ENCODE measurements at places on chromosomes 12 and 14.
A peak's percentile ranks its signal among the peaks of the same experiment; 100 is the strongest.

- no peak for DNase-seq
Observed at GRCh38 chr14:60265163-60265562, 16.1 kb downstream of the PPM1A start.

DNA sequence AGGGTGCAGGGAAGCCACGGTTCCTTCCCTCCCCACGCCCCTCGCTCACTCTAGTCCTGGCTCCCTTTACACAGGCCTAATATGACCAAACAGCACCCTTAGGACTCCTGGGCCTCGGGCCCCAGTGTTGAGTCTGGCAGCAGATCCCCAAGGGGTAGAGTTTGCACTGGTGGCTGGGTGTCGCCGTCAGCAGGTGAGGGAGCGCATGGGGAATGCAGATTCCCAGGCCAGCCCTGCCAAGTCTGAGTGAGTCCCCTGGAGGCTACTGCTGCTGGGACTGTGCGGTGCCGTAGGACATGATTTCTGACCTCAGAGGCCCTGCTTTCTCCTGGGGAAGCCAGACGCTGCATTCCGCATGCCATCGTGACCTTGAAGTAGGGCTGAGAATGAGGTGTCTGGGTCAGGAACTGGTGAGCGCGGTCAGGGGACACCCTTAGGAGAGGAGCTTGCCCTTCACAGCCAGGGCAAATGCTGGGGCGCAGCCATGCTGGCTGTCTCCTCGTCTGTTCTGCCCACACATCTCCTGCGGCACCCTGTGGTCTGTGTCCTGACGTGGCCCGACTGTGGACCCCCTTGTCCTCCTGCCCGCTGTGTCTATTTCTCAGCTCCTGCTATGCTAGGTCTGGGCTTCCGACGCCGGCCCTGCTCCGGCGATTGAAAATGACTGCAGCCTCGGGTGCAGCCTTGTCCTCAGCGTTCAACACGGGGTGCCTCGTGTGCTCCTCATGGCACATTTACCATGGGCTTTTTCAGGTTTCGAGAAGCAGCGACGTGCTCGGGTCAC lies 37.6 kb upstream of the PRMT8 start:
- DNase-seq: no peak

DNA sequence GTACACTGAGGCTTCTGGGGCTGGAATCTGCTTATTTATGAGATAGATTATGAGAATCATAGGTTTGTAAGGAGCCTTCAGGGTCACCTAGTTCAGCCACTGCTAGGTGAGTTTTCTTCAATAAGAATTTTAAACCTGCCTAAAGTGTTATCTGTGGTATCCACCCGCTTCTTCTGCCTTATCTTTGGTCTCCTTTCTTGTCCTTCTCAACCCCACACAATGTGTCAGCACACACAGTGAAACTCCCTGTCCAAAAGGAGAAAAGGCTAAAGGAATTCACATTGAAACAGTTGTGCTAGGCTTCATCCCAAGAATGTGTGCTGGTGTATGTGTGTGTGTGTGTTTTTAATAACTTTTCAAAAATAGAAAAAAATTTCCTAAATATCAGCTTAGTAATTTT lies 259.3 kb upstream of the BTG1 start:
- DNase-seq: no peak

DNA sequence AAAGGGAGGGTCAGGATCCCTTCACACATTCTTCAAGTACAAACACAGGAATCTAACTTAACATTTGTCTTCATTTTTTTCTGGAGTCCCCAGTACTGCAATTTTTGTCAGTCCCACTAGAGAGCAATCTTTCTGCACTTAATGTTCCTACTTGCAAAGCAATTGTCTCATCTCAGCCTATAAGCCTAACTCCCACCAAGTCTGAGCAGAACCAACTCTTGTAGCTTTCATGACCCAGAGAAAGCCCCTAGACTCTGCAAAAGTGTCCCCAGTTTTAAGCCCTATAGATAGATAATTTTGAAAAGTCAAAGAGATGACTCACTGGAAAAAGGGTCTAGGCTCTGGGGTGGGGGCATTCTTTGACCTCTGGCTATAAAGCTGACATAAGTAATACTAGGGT lies 1.8 kb upstream of the ZBTB39 start:
- peak; percentile 70 for DNase-seq

- no peak for DNase-seq
Observed at GRCh38 chr14:79571366-79571765, 639.9 kb downstream of the DIO2 start.

GRCh38 chr14:84527706-84528105 lies 1002.2 kb upstream of the FLRT2 start:
- DNase-seq: no peak

GRCh38 chr14:94816113-94816512 lies 46.2 kb upstream of the GSC start:
- DNase-seq: peak; percentile 4

GRCh38 chr12:123942911-123943648 lies 29.6 kb downstream of the CCDC92 start:
- no peak for DNase-seq

DNA sequence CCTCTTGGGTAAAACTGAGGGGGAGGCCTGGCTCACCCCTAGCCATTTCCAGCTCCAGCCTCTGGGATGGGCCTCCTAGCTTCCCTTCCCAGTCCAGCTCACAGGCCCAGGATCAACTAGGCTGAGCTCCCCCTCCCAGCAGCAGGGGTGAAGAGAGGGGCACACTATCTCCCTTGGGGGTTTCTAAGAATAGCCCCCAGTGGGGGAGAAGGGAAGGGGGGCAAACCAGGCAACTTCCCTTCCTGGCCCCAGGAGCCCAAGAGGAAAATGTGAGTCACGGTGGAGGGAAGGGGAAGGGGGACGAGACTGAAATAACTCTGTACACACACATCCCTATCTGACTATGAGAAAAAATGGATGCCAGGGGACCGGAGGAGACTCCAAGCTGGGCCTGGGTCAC lies 9.0 kb downstream of the ADCY6 start:
- peak; percentile 97 for DNase-seq

- no peak for DNase-seq
Observed at GRCh38 chr14:102708494-102708893, 68.8 kb upstream of the TRAF3 start.

GRCh38 chr12:68236421-68237059 lies 10.9 kb upstream of the IL26 start:
- DNase-seq: no peak

GRCh38 chr14:73462815-73463214 lies 4.5 kb upstream of the NUMB start:
- no peak for DNase-seq

DNA sequence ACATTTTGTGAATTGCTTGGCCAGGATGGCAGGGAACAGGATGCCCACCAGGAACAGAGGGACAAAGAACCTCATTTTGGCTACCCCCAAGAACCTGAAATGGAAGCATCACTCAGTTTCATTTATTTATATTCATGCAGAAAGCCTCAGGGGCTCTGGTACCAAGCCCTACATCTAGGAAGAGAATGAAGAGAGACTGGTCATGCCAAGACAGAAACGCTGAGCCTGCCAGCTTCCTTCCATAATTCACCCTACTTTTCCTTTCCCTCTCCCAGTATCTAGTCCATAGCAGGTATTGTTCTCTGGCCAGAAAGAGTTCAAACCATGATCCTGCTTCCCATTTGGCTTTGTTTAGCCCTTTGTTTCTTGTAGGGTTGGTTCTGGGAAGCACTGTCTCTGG lies at the start of gene LALBA:
Gene LALBA, minus strand, starts transcription at position 101 of the 400 bp plus-strand sequence. Its CDS starts 26 bp downstream, at position 75.
- DNase-seq: no peak

GRCh38 chr14:69708049-69708448 lies 58.9 kb upstream of the SRSF5 start:
- no peak for DNase-seq

DNA sequence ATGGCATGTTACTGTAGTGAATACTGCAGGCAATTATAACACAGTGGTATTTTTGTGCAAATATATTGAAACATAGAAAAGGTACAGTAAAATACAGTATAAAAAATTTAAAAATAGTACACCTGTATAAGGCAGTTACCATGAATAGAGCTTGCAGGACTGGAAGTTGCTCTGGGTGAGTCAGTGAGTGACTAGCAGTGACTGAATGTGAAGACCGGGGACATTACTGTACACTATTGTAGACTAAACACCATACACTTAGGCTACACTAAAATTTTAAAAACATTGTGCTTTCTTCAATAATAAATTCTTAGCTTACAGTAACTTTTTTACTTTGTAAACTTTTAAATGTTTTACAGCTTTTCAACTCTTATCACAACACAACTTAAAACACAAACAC lies 181.7 kb downstream of the GALC start:
- no peak for DNase-seq
